ENCODE measurements at places on chromosomes 2 and 18.

GRCh38 chr2:66569321-66569851, 134.5 kb downstream of the MEIS1 start:
- DNase-seq: peak; percentile 77

- no peak for DNase-seq
Measured at GRCh38 chr18:58533766-58534165, 95.1 kb downstream of the ALPK2 start.

DNA sequence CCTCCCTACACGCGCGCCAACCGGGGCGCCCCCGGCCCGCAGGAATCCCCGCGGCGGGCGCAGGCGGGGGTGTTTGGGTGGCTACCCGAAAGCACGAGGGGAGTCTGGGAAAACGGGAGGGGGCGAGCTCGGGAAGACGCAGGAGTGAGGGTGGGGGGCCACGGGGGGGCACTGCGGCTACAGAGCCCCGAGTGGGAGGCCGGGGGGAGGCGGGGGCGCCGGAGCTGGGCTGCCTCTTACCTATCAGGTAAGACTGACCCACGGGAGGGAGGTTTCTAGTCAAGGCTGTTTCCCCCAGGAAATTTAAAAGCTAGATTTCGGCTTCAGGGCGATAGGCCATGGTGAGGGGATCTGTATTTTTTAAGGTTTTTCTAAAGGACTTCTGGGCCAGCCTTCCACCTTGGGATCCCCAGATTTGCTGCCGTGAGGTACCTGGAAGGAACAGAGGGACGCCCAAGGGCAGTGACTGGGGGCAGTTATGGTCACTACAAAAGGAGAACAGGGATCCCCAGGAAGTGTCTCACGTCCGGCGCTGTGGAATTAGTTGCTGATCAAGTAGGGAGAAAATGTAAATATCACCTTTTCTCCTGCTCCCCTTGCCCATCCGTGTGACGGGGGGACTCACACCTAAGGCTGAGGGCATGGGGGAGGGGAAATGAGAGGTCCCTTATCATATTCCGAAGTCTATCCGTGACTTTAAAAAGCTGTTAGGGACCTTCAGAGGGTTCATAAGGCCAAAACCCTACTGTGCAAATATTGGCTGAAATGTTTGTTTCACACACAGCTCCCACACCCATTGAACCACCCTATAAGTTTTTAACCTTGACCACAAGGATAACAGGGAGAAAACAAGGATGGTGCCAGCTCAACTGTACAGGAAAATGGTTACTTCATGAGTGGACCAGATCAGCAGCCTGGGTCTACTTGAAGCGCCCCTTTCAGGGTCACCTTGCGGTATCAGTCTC, 638 bp upstream of the IRS1 start:
- DNase-seq: no peak

GRCh38 chr2:202337706-202338346, 38.3 kb upstream of the BMPR2 start:
- DNase-seq: peak; percentile 28

GRCh38 chr2:180539541-180539940, 440.9 kb upstream of the UBE2E3 start:
- peak; percentile 53 for DNase-seq

DNA sequence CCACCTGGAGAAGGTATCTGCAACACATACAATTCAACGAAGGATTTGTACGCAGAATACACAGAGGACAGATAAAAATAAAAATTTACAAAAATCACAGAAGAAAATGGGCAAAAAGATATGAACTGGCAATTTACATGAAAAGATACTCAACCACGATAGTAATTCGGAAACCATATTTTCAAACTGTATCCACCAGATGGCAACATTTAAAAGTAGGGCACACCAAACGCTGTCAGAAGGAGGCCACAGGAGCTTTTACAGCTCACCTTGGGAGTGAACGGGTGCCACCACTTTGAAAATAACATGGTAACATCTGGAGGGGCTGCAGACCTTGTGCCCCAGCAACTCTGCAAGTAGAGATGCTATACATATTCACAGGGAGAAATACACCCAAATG, 9.8 kb downstream of the KIF1A start:
- peak; percentile 28 for DNase-seq

- no peak for DNase-seq
Measured at GRCh38 chr2:34998741-34999140, 1356.8 kb upstream of the CRIM1 start.

DNA sequence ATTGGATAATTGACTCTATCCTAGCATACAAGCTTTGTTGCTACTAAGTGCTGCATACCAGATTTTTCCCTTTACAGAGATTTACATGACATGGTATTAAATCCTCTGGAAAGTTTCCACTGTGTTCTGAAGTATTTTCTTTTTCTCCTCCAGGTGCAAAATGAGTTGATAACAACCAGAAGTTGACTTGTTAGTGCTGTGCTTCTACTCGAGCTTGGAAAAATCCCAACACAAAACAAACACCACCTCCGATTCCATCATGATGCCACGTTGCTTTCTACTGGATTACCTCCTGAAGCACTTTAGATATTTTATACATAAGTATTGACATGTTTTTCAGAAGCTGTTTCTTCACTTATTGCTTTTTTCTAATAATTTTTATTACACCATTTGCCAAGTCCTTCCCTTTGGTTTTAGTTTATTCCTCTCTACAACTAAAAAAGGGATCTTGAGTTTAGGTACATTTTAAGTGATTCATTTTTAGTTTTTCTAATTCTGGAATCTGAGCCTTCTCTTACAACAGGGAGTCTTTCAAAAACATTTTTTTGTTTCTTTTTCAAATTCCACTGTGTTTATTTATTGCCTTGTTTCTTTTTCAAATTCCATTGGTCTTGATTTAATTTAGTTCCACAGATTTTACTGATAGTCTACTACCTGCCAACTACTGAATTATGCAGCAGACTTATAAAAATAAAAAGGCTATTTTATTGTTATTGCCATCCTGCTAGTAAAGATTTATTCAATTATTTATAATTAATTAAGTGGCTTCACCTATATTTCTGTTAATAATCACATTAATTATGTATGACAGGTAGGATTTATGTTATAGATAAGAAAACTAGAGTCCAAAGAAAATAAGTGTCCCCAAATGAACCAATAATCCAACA, 143.4 kb downstream of the PPP1R1C start:
- no peak for DNase-seq

DNA sequence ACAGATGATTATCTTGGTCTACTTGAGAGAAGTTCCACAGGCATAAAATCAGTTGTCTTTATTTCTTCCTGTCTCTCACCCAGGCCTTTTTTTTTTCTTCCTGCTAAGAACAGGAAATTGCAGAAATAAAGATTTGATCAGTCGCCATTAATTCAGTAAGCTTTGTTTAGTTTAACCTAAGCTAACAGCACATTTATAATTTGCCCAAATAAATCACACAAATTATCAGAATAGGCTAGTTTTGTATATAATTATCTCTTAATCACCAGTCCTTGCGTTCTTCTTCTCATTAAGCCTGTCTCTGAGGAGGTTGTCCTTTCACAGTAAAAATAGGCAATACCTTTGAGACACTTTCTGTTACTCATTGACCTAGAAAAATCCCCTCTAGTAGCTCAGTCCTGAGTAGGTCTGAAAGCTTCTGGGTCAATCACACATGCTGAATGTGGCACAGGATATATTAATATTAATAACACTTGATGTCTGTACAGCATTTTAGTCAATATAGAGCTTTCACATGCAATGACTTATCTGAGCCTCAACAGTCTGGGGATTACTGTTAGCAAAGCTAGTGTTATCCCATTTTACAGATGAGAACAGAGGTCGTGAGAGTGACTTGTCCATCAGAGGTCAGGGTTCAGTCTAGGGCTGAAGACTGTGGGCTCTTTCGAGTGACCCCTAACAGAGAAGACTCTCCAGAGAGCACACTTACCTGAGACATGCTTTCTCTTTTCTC, 11.2 kb upstream of the STK17B start:
- DNase-seq: peak; percentile 56

All from hematopoietic multipotent progenitor cell treated with erythropoietin and hydrocortisone succinate and interleukin-3 and kit ligand, for 4 days (in vitro differentiated cells).